ENCODE measurements at places on chromosomes 1 and 21.

- H3K27me3 ChIP-seq, result no peaks in the 10 kb centered on the region
- H3K4me1 ChIP-seq, result no peaks in the 10 kb centered on the region
- no peak overlapping the region for H3K27ac ChIP-seq
- H3K36me3 ChIP-seq, result no peaks in the 10 kb centered on the region
- DNase-seq, result no peak
Observed at GRCh38 chr1:157289424-157290105, 151.4 kb upstream of the ETV3 start.

DNA sequence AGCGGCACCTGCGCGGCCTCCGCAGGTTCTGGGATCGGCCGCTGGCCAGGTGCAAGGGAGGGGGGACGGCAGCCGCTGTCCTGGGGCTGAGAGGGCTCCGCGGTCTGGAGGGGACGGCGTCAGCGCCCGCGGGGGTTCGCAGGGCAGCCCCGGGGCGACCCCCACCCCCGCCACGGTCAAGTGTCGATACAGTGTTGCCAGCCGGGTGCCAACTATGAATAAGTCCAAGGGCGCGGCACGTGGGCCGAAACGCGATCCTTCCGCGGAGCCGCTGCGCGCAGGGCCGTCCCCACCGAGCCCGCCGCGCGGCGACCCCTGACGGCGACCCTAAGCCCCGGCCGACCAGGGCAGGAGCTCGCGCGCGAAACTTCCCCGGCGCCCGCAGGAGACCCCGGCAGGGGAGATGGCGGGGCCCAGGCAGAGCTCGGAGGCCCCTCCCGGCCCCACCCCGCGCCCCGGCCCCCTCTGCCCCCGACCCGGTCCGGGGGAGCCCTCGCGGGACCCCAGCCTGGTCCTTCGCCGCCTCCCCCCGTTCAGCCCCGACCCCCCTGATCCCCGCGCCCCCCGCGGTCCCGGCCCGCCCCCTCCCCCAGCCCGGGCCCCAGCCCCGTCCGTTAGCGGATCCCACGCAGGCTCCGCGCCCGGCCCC, 586 bp upstream of the AGPAT3 start:
- no peaks in the 10 kb centered on the region for H3K27me3 ChIP-seq
- peak overlapping the region; percentile 96 for H3K27ac ChIP-seq
- no peaks in the 10 kb centered on the region for H3K36me3 ChIP-seq

- no peaks in the 10 kb centered on the region for H3K27me3 ChIP-seq
- H3K27ac ChIP-seq, result no peak overlapping the region
- no peak overlapping the region for H3K4me3 ChIP-seq
Observed at GRCh38 chr1:224540535-224540934, 75.6 kb upstream of the CNIH3 start.

GRCh38 chr21:32100423-32100822, 178.4 kb downstream of the MIS18A start:
- H3K4me1 ChIP-seq, result no peaks in the 10 kb centered on the region
- no peaks in the 10 kb centered on the region for H3K36me3 ChIP-seq
- H3K4me3 ChIP-seq, result no peak overlapping the region
- no peaks in the 10 kb centered on the region for H3K27me3 ChIP-seq
- no peak for DNase-seq
- H3K27ac ChIP-seq, result no peak overlapping the region

GRCh38 chr1:29557701-29558600, 321.6 kb downstream of the PTPRU start:
- DNase-seq, result peak; percentile 38
- H3K27me3 ChIP-seq, result peaks cover 3% of the 10 kb centered on the region
- H3K4me3 ChIP-seq, result no peak overlapping the region

- peaks cover 46% of the 10 kb centered on the region for H3K36me3 ChIP-seq
- no peak overlapping the region for H3K27ac ChIP-seq
- H3K27me3 ChIP-seq, result no peaks in the 10 kb centered on the region
- H3K4me1 ChIP-seq, result peaks cover 52% of the 10 kb centered on the region
- DNase-seq, result no peak
Observed at GRCh38 chr1:54853793-54854370, 33.1 kb downstream of the DHCR24 start.

GRCh38 chr1:119404736-119405135, 10.2 kb upstream of the HSD3B2 start:
- no peak for DNase-seq
- no peaks in the 10 kb centered on the region for H3K36me3 ChIP-seq
- no peak overlapping the region for H3K27ac ChIP-seq
- no peak overlapping the region for H3K4me3 ChIP-seq
- H3K4me1 ChIP-seq, result no peaks in the 10 kb centered on the region

DNA sequence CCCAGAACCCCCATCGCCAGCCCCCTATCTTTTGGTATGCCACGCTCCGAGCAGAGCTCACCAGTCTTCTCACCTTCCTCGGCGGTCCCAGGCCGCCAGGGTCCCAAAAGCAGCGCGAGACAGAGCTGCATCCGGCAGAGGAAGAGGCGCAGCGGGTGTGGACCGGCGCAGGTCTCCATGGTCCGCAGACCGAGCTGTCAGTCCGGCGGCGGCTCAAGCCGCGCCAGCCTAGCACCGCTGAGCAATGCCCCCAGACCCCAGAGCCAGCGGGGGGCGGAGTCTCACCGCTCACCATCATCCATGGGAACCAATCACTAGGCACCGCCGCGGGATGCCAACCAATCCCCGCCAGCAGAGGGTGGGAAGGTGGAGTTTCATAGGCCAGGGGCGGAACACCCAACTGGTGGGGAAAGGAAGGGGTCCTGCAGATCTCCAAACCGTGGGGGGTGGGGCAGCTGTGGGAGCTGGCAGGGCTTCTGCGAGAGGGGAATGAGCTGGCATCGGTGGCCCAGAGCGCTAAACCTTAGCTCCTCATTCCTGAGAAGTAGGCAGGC, at the start of gene EPHA10:
Gene EPHA10, minus strand, starts transcription at position 233 of the 554 bp plus-strand sequence. Its CDS starts 54 bp downstream, at position 179.
- peaks cover 90% of the 10 kb centered on the region for H3K27me3 ChIP-seq
- no peaks in the 10 kb centered on the region for H3K36me3 ChIP-seq
- H3K4me3 ChIP-seq, result no peak within 1 kb of the TSS
- no peak within 1 kb of the TSS for H3K27ac ChIP-seq

DNA sequence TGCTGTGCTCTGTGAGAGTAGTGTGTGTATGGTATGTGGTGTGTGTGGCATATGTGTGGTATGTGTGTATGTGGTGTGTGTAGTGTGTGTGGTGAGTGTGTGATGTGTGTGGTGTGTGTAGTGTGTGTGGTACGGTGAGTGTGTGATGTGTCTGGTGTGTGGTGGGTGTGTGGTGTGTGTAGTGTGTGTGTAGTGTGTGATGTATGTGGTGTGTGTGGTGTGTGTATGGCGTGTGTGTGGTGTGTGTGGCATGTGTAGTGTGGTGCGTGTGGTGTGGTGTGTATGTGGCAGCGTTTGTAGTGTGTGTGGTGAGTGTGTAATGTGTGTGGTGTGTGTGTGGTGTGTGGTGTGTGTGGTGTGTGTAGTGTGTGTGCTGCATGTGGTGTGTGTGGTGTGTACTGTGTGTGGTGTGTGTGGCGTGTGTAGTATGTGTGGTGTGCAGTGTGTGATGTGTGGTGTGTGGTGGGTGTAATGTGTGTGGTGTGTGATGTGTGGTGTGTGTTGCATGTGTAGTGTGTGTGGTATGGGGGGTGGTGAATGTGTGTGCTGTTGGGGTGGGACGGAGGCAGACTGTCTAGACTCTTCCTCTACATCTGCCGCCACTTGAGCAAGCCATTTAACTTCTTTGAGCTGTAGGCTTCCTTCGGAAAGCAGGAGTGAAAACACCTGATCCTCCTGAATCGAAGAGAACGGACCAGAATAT, 33.5 kb downstream of the GPA33 start:
- H3K27me3 ChIP-seq, result peaks cover 32% of the 10 kb centered on the region
- peaks cover 6% of the 10 kb centered on the region for H3K4me1 ChIP-seq
- no peak overlapping the region for H3K4me3 ChIP-seq
- H3K27ac ChIP-seq, result no peak overlapping the region

DNA sequence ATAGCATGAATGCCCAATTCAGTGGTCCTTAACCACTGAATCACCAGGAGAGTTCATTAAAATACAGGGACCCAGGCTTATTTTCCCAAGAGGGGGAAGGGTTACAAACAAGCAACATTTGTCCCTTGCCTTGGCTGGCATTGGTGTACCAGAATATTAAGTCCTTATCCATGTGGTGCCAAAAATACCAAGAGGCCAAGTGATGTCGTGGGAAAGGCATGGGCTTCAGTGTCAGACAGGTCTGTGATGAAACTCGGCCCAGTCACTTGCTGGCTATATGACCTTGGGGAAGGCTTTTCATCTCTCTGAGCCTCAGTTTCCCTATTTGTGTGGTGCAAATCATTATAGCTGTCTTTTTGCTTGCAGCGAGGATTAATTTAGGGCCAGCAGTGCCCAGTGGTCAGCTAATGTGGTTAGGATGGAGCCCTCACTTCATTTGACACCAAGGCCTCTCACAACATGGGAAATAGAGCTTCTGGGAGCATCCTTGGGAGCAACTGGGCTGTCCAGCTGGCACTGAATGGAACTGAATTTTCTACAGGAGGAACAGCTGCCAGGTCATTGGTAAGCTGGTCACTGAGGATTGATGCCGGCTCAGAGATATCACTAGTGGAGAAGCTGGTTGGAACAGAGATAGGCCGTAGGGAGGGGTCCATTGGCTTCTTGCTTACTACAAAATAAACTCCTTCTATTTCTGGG, 77.2 kb upstream of the PPP2R5A start:
- no peak overlapping the region for H3K27ac ChIP-seq
- H3K36me3 ChIP-seq, result no peaks in the 10 kb centered on the region
- no peak for DNase-seq
- peaks cover 6% of the 10 kb centered on the region for H3K4me1 ChIP-seq
- H3K4me3 ChIP-seq, result no peak overlapping the region

GRCh38 chr1:16971341-16972188, 8.9 kb downstream of the MFAP2 start:
- DNase-seq, result no peak
- peaks cover 7% of the 10 kb centered on the region for H3K36me3 ChIP-seq
- no peaks in the 10 kb centered on the region for H3K27me3 ChIP-seq
- peaks cover 20% of the 10 kb centered on the region for H3K4me1 ChIP-seq
- H3K27ac ChIP-seq, result no peak overlapping the region

DNA sequence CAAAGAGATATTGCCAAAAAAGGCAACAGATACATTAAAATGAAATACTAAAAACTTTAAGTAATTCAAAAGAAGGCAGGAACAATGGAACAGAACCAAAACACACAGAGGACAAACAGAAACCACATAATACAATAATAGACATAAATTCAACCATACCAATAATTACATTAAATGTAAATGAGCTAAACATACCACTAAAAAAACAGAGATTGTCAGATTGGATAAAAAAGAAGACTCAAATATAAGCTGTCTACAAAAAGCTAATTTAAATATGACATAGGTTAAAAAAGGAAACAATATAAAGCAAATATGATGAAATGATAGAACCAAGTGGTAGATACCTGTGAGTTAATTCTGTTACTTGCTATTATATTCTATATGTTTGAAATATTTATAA, 44.1 kb upstream of the ATP5PO start:
- no peak overlapping the region for H3K27ac ChIP-seq
- no peaks in the 10 kb centered on the region for H3K36me3 ChIP-seq
- H3K4me1 ChIP-seq, result no peaks in the 10 kb centered on the region
- H3K4me3 ChIP-seq, result no peak overlapping the region
- DNase-seq, result no peak

- no peak overlapping the region for H3K4me3 ChIP-seq
- H3K27ac ChIP-seq, result no peak overlapping the region
- peaks cover 42% of the 10 kb centered on the region for H3K27me3 ChIP-seq
Observed at GRCh38 chr1:2606396-2606880, 19.9 kb downstream of the PRXL2B start.

GRCh38 chr1:31765041-31765467, 914 bp upstream of the ADGRB2 start:
- H3K4me3 ChIP-seq, result no peak overlapping the region

GRCh38 chr1:109658533-109659042, 2.7 kb downstream of the GSTM4 start:
- no peaks in the 10 kb centered on the region for H3K27me3 ChIP-seq
- no peak overlapping the region for H3K4me3 ChIP-seq
- H3K27ac ChIP-seq, result no peak overlapping the region
- DNase-seq, result no peak
- H3K36me3 ChIP-seq, result peaks cover 9% of the 10 kb centered on the region
- H3K4me1 ChIP-seq, result peaks cover 17% of the 10 kb centered on the region

- DNase-seq, result no peak
- H3K4me3 ChIP-seq, result no peak overlapping the region
- no peaks in the 10 kb centered on the region for H3K4me1 ChIP-seq
- H3K36me3 ChIP-seq, result no peaks in the 10 kb centered on the region
- H3K27me3 ChIP-seq, result peaks cover 49% of the 10 kb centered on the region
Observed at GRCh38 chr1:5227114-5227513, 572.7 kb downstream of the AJAP1 start.

- H3K27me3 ChIP-seq, result no peaks in the 10 kb centered on the region
- DNase-seq, result peak; percentile 63
- H3K4me3 ChIP-seq, result no peak overlapping the region
- H3K27ac ChIP-seq, result no peak overlapping the region
Observed at GRCh38 chr1:30273456-30273855, 449.9 kb downstream of the MATN1 start.

GRCh38 chr21:18147678-18148077, 97.0 kb upstream of the CHODL start:
- no peaks in the 10 kb centered on the region for H3K36me3 ChIP-seq
- H3K4me1 ChIP-seq, result no peaks in the 10 kb centered on the region
- no peak overlapping the region for H3K4me3 ChIP-seq
- H3K27ac ChIP-seq, result no peak overlapping the region

DNA sequence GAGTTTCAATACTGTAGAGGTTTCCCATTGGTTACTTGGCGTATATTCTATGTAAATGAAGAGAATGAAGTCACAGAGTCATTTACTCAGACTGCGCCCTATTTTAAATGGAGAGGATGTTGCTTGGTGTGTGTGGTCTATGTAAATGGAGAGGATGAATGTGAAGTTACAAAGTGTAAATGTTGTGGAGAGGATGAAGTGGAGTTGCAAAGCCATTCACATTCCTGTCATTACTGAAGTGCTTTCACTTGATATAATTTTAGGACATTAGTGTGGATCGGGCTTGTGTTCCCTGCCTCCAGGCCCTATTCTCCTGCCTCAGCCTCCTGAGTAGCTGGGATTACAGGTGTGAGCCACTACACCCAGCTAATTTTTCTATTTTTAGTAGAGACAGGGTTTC, 99.4 kb upstream of the CACYBP start:
- no peak overlapping the region for H3K4me3 ChIP-seq
- H3K36me3 ChIP-seq, result no peaks in the 10 kb centered on the region
- no peak for DNase-seq
- no peak overlapping the region for H3K27ac ChIP-seq
- no peaks in the 10 kb centered on the region for H3K4me1 ChIP-seq
- H3K27me3 ChIP-seq, result no peaks in the 10 kb centered on the region

DNA sequence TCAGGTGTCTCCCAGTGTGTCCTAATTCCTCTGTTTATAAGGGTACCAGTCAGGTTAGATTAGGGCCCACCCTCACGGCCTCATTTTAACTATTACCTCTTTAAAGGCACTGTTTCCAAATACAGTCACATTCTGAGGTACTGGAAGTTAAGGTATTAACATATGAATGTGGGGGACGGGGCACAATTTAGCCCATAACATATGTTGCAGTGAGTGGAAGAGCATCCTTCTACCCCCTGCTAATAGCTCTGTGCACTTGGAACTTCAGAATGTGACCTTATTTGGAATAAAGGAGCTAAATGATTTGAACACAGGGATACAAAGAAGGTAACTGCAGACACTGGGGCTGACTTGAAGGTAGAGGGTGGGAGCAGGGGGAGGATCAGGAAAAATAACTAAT, 67.3 kb upstream of the ADGRL2 start:
- no peaks in the 10 kb centered on the region for H3K36me3 ChIP-seq
- no peaks in the 10 kb centered on the region for H3K4me1 ChIP-seq
- H3K27me3 ChIP-seq, result no peaks in the 10 kb centered on the region
- no peak overlapping the region for H3K27ac ChIP-seq
- H3K4me3 ChIP-seq, result no peak overlapping the region

GRCh38 chr1:207362962-207363860, 41.7 kb downstream of the CD55 start:
- no peak overlapping the region for H3K27ac ChIP-seq
- H3K36me3 ChIP-seq, result peaks cover 18% of the 10 kb centered on the region
- no peaks in the 10 kb centered on the region for H3K27me3 ChIP-seq
- DNase-seq, result no peak

Data from suprapubic skin (tissue), 4 donors.